NCI-H460 (cell line): ENCODE measurements at places on chromosomes 5 and 9. TPM values are rescaled to one million over a fixed set of nuclear protein-coding genes. Genes with fewer than 3 reads are reported as not detected.
A peak's percentile ranks its signal among the peaks of the same experiment; 100 is the strongest.

The NKD2 gene
- 3.3 and 5.0 TPM in 2 replicates for total RNA-seq

The LAMC3 gene
- total RNA-seq: 8.9 and 9.2 TPM in 2 replicates

DNA sequence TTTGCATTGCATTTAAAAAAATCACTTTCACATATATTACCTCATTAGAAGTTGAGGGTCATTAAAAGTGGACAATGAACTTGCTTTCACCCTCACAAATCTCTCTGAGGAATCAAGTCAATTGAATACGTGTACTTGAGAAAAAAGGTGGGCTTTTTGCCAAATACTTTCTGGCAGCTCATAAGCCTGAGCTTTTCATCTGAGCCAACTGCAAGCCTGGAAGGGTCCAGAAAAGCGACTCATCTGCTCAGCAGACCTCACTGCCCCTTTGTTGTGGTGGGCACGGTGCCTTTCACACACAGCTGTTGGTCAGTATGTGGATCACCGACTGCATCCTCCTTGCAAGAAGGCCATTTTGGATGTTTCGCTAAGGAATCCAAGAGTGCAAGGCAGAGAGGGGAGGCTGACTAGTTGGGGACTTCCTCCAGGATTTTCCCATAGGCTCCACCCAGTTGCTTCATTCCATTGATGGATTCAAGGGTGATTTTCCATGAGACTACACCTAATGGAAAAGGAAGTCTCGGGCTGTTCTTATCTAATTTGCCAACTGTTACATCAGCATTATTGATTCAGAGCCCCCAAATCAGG lies 564.7 kb downstream of the PDE4D start:
- DNase-seq: no peak

GRCh38 chr9:91160181-91160580 lies 201.5 kb downstream of the AUH start:
- DNase-seq: no peak

- no peak for DNase-seq
Observed at GRCh38 chr5:138629392-138629791, 54.2 kb upstream of the HSPA9 start.

- DNase-seq: no peak
Observed at GRCh38 chr5:161001604-161002003, 149.6 kb upstream of the ATP10B start.

- no peak for DNase-seq
Observed at GRCh38 chr5:95731571-95732554, 727 bp downstream of the RHOBTB3 start.

GRCh38 chr5:130871346-130872086 lies 293.5 kb downstream of the HINT1 start:
- DNase-seq: peak; percentile 30

DNA sequence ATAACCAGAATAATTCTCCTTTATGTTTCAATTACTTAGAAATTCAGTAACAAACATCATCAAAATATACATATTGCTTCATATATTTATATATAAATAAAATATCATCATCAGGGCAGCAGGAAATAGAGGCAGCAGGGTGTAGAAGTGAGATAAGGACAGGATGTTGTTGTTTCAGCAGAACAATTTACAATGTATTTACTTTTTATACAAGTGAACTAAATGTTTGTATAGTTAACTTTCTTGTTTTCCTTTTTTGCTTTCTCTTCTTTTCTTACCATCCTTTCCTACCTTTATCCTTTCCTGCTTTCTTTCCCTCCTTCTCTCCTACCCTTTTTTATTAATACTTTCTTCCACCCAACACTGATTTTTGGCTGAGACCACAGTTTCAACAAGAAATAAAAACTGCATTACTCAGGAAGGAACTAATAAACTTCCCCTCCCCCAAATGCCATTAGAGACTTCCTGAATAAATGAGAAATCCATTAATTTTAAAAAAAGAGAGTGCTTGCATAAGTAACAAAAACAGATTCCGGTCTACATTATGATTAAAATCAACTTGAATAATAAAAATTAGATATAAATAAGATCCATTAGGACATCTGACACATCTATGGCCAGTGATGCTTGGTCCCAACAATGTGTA lies 159.8 kb upstream of the ACOT12 start:
- no peak for DNase-seq

DNA sequence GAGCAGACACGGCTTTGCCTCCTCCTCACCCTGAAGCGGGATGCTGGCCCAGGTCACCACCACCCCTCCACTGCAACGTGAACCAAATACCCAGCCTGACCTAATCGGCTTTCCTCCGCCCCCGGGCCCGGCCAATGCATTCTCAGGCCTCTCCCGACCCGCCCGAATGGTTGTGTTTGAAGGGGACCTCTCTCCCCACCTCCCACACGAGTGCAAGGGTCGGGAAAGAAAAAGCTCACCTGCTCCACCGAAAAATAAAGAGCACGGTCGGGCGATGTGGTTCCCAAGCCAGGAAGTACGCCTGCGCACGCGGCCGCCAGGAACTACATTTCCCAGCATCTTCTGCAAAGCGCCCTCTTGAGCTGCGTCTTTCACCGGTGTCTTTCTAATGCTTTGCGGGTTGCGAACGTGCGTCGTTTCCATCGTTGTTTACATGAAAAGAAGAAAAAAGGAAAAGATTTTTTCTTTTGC lies at the start of gene ZNF883:
TSS of gene ZNF883 (minus strand) at position 282 of the 471 bp plus-strand sequence.
- DNase-seq: no peak
